SK-MEL-5 (cell line): ENCODE measurements at places on chromosomes 5 and 9. TPM values are rescaled to one million over a fixed set of nuclear protein-coding genes. Genes with fewer than 3 reads are reported as not detected.
A peak's percentile ranks its signal among the peaks of the same experiment; 100 is the strongest.

DNA sequence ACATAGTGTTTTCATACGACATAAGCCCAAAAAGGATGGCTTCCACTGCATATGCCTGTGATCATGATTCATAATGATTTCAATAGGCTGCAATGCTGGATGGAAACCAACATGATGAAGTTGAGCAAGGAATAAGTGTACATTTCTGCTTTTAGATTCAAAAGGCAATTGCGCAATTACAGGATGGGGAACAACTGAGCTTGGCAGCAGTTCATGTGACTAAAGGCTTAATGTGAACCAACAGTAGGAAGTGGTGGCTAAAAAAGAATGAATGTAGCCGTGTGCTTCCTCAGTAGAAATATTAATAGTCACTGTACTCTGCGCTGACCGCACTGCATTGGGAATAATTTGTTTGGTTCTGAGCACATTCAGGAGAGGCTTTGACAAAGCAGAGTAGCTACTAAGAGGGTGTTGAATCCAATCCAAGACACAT lies 51.2 kb downstream of the SLC1A3 start:
- peak; percentile 88 for DNase-seq

DNA sequence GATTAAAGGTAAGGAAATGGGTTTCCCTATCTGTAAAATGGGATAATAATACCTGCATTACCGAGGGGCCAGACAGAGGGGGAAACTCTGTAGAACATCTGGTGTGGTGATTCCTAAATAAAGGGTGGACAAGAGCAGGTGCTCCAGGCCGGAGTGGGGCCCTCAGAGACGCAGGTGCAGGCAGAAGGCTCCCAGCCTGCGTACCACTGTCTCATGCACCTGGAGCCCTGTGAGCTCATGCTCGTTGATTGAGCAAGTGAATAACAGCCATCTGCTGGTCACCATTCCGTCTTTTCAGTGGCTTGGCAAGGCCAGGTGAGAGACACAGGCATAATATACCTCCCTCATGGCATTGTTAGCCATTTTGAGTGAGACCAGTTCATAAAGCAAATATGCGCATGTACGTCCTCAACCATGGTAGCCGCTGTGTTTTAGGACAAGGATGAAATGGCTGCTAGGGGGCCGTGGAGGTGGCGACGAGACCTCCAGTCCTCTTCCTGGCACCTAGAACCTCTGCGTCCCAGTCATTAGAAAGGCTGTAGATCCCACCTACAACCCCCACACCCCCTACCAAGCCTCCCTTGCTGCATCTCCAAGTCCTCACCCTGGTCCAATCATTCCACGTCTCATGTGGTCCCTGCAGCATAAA lies 198.0 kb upstream of the MVB12B start:
- no peak for DNase-seq

DNA sequence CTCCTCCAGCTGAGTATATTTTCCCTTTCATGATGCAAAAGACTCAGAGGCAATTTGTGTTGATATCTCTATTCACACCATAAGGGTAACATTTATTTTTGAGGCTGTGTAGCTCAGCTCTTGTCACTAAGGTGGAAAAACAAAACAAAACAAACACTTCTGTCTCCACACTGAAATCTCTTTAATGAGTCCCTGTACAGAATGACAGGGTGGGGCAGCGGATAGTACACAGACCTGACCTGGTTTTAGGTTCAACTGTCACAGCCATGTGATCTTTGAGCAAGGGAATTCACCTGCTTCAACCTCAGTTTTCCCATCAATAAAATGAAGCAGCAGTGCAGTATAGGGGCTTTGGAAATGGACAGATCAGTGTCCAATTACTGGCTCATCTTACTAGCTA lies 29.3 kb downstream of the TLR4 start:
- DNase-seq: no peak

GRCh38 chr5:73743161-73743560 lies 117.2 kb downstream of the ARHGEF28 start:
- no peak for DNase-seq

GRCh38 chr5:174056064-174056847 lies 10.8 kb downstream of the NSG2 start:
- DNase-seq: peak; percentile 2

DNA sequence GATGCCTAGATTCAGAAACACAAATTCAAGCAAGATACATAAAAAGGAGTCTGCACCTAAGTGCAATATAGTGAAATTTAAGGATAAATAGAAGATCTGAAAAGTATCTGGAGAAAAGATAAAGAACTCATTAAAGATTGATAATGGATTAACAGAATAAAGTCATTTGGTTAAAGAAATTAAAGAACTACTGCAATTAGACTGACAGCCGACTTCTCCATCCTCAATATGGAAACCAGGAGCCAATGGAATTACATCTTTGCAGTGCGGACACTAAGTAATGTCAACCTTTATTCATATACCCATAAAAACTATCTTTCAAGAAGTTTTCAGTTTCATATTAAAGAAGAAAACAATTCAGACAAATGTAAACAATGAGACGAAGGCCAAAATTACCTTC lies 81.0 kb downstream of the MRPL36 start:
- DNase-seq: peak; percentile 28

The PCDHB5 gene
- total RNA-seq: 2.0 and 3.1 TPM in 2 replicates

The C5orf58 gene
- not detected in 2 replicates for total RNA-seq

The IDNK gene
- 3.7 and 5.4 TPM in 2 replicates for total RNA-seq
